ENCODE measurements at places on chromosomes 1 and 21.

DNA sequence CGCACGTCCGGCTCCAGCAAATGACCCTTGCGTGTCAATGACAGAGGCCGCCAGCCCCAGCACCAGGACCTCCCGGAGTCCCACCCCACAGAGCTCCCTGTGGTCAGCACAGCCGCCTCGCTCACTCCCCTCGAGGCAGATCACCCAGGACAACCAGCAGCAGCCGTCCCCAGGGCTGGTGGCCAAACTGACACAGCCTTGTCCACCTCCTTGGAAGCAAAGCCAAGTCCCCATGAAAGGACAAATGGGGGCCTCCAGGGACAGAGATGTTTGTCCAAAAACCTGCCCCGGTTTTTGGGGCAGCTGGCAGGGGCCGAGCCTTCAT, 2.1 kb downstream of the KRTAP10-10 start:
- no peak for DNase-seq

GRCh38 chr1:179550746-179551682, 24.7 kb downstream of the NPHS2 start:
- DNase-seq: no peak

GRCh38 chr1:241610056-241610815, 29.9 kb downstream of the CHML start:
- DNase-seq: no peak

- DNase-seq: no peak
Observed at GRCh38 chr1:231028682-231029081, 11.4 kb downstream of the FAM89A start.

- no peak for DNase-seq
Observed at GRCh38 chr1:15177710-15178166, 24.2 kb downstream of the TMEM51 start.

- no peak for DNase-seq
Observed at GRCh38 chr1:147062956-147063355, 109.3 kb downstream of the PRKAB2 start.

- no peak for DNase-seq
Observed at GRCh38 chr1:227951624-227952373, 4.1 kb upstream of the WNT9A start.

DNA sequence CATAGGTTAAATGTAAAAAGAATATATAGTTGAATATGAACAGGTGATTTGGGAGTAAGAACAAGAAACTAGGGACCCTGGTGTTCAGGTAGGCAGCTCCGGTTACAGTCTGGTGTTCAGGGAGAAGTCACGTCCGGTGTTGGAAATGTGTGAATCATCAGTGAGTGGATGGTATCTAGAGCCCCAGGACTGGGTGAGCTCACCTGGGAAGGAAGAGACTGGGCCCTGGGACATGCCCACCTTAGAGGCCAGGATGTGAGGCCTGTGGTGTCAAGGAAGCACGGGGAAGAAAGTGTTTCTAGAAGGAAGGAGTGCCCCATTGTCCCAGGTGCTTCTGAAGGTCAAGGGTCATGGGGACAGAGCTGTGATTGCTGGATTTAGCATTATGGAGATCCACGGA, 1.5 kb upstream of the GJB3 start:
- no peak for DNase-seq

Data from activated T-cell treated with anti-CD3 and anti-CD28 coated beads for 24 hours (primary cell).